ENCODE measurements at places on chromosomes 12 and 14.

GRCh38 chr12:92543359-92543758 lies 159.4 kb upstream of the PLEKHG7 start:
- no peak for DNase-seq

DNA sequence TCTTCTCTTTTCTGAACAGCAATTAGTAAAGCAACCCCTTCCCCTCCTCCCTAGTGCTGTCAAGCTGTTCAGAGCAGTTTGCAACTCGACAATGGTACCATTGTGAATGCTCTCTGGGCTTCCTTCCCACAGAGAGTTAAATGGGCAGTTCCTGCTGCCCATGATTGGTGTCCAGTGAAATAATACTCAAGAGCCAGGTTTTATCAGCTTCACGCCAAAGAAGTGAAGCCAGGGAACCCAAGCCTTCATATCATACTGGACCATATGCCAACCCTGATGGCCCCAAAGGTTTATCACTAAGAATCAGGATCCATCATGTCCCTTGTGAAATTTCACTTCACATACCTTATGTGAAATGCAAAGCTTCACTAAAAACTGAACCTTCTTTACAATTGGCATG lies 24.7 kb downstream of the INSM2 start:
- no peak for DNase-seq

- DNase-seq = no peak
Measured at GRCh38 chr12:109833307-109834189, at the start of gene TRPV4. TRPV4 (minus strand) TSS chr12:109833398; CDS start chr12:109814796, 18,602 bp downstream.

DNA sequence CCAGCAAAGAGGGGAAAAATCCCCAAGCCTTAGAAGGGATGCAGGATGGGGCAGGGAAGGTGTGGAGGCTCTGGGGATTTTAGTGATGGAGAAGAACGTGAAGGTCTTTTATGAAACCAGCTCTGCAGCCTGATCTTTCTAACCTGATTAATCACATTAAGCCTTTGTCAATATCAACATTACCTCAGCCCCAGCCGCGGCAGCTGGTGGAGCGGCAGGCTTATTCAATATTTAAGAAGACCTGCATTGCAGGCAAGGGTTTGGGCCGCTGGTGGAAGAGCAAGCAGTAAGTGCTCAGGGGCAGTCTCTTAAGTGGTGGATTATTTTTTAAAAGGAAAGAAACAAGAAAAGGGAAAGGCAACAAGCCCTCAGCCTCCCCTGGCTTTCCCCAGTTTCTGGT lies 16.6 kb downstream of the RPH3A start:
- DNase-seq = no peak

GRCh38 chr12:59425798-59426197 lies 170.0 kb upstream of the SLC16A7 start:
- DNase-seq = no peak

- DNase-seq = no peak
Measured at GRCh38 chr14:94930690-94931089, 160.8 kb upstream of the GSC start.

DNA sequence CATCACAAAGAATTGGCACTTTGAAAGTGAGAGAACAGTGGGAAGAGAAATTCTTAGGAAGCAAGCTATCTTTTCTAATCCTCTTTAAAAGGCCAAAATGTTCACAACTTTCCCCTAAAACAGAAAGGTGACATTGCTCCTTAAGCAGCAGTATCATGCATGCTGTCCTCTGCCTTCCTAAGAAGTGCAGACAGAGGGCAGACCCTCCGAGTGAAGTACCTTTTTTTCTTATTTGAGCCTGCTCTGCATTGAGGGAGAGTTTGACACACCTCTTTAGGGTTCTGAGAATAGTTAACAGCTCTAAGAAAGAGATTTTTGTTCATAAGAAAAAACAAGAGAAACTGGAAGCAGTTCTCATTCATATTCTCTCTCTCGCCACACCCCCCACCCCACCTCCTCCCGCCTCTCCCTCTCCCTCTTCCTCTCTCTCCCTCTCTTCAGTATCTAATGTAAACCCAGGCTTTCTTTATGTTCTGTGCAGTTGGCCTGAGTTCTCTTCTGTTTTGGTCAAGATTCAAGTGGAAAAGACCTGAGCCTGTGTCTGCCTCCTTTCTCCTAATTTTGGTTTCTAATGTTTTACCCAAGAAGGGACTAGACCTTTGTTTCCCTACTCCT lies 709.1 kb downstream of the DIO2 start:
- DNase-seq = no peak

GRCh38 chr14:77314539-77315457 lies 5.9 kb downstream of the POMT2 start:
- no peak for DNase-seq

DNA sequence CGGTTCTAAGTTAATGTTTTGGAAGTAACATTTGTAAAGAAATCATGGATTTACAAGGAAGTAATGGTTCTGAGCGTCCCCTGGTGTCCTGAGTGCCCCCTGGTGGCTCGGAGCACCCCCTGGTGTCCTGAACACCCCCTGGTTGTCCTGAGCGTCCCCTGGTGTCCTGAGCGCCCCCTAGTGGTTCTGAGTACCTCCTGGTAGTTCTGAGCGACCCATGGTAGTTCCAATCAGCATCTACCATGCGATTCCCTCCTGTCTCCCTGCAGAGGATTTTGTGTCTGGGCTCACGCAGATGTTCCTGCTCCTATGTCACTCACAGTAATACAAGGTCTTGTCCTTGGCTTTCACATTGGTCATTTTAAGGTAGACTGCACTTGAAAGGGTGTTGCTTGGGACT lies 1352.9 kb downstream of the TMEM121 start:
- DNase-seq = peak; percentile 61
